Bronchial epithelial cell (primary cell): ENCODE measurements at places on chromosomes 12 and 14.
A peak's percentile ranks its signal among the peaks of the same experiment; 100 is the strongest.

DNA sequence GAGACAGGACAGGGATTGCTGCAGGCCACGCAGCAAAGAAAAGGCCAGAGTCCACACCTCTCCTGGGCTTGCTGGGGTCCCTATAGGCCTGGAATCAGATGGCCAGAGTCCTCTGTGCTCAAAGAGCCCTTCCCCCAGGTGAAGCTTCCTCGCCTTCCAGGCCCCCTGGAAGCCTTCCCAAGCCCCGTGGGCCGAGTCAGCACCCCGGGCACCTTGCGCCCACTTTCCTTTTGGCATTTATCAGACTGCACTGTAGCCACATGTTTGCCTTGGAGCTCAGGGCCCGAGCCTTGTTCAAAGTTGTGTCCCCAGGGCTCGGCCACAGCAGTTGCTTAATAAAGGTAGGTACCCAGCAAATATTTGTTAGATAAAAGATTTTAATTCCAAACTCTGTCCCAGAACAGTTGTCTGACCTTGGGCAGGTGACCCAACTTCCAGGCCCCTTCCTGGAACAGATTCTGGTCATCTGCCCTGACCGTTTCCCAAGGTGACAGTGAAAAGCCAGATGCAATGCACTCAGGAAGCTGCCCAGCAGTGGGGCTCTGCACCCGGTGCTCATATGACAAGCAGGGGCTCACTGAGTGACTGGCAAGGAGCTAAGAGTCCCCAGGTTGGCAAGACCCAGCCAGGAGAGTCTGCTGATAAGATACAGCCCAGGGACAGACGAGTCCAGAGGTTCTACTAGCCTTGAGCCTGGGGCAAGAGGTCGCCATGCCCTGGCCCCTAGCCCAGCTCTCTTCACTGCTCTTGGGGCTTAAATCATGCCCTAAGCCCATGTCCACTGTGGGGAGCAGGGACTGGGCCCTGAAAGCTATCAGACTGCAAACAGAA lies 81.2 kb downstream of the PITPNM2 start:
- DNase-seq = no peak

- DNase-seq = no peak
Observed at GRCh38 chr12:95548056-95548538, 3.2 kb downstream of the USP44 start.

DNA sequence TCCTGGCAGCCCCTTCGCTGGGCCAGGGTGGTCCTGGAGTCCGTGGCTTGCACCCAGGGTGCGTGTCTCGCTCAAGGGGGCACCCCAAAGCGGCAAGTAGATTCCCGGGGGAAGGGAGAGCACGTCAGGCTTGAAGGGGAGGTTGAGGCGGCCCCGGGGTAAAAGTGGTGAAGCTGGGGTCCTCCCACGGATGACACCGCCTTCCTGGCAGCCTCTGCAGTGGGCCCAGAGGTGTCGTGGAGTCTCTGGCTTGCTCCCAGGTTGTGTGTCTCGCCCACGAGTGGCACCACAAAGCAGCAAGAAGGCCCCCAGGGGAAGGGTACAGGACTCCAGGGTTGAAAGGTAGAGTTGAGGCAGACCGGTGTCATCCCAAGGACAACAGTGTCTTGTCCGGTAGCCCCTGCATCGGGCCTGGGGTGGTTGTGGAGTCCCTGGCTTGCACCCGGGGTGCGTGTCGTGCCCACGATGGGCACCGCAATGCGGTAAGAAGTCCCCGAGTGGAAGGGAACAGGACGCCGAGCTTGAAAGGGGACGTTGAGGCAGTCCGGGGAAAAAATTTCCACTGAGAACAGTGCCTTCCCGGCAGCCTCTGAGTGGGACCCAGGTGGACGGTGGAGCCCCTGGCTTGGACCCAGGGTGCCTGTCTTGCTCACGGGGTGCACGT lies 158.0 kb upstream of the ALG10B start:
- no peak for DNase-seq

DNA sequence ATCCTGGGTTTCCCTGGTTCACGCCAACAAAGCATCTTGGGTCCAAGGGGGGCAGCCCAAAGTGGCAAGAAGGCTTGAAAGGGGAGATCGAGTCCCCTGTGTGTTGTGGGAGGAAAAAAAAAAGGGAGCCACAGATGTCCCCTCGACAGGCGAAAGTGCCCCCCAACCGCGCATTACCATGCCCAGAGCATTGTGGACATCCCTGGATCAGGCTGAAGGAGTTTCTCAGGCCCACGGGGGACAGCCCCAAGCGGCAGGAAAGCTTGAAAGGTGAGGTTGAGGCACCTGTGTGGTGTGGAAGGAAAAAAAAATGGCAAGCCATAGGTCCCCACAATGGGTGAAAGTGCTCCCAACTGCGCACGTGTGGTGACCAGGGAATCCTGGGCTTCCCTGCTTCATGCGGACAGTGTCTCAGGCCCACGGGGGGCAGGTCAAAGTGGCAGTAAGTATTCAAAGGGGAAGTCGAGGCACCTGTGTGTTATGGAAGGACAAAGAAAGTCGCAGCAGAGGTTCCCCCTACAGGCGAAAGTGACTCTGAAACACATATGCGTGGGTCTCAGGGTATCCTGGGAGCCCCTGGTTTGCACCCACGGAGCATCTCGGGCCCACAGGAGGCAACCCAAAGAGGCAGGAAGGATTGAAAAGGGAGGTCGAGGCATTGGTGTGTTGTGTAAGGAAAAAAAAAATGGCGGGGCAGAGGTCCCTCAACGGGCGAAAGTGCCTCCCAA lies 580.1 kb downstream of the ALG10 start:
- DNase-seq = no peak

DNA sequence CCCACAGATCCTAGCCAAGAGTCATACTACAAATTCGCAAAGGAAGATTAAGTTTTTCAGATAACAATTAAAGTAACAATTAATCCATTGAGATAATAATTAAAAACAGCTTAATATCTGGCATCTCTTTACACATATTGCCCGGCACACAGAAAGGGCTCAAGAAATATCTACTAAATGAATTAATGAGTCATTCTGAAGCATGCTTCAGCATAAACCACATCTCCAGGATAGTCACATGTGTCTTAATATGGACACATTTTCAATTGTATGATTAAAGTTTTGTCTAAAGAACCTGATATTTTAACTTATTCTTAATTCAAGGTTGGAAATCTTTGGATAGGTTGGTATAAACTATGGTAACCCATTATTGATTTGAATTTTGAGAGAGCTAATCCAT lies 9.6 kb downstream of the ITPR2 start:
- DNase-seq = peak; percentile 64

GRCh38 chr12:112847708-112848337 lies 56.3 kb downstream of the RPH3A start:
- DNase-seq = no peak

GRCh38 chr12:95443459-95443858 lies 30.5 kb upstream of the METAP2 start:
- DNase-seq = no peak
